ENCODE measurements at places on chromosomes 5 and 9.
A peak's percentile ranks its signal among the peaks of the same experiment; 100 is the strongest.

GRCh38 chr5:25006734-25007133 lies 362.0 kb upstream of the CDH10 start:
- no peak for DNase-seq

DNA sequence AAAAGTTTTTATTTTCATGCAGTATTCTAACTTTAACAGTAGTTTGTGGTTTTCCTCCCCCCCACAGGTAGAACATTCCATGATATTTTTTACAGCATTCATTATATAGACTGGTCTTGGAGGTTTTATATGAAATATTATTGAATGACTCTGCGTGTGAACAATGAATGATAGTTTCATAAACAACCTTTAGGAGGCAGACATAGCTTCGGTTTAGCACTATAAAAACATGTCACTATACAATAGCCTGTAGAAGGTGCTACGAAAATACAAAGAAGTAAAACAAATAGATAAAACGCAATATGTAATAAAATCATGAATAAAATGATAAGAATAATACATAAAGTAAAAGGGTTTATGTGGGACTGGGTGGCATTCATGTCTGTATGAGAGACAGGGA lies 8.5 kb downstream of the KLF4 start:
- DNase-seq = no peak

- DNase-seq = no peak
Observed at GRCh38 chr9:38061326-38061977, 7.6 kb downstream of the SHB start.

GRCh38 chr9:89274838-89275237 lies 36.2 kb upstream of the CKS2 start:
- no peak for DNase-seq

DNA sequence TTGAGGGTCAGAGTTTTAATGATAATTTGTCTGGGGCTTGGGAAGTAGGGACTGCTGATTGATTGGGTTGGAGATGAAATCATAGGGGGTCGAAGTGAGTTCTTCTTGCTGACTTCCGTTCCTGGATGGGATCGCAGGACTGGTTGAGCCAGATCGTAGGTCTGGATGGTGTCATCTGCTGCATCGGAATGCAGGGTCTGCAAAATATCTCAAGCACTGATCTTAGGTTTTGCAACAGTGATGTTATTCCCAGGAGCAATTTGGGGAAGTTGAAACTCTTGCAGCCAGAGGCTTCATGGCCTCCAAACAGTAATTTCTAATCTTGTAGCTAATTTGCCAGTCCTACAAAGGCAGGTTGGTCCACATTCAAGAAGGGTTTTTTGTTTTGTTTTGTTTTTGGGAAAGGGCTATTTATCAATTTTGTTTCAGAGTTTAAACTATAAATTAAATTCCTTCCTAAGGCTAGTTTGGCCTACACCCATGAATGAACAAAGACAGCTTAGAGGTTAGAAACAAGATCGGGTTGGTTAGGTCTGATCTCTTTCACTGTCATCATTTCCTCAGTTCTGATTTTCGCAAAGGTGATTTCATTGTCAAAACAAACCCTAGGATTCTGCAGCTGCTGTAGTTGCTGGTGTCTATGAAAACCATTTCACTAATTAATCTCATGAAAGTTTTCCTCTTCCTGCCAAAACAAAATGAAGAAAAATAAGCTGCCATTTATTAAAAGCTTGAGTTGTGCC lies 388.0 kb downstream of the TMEM232 start:
- DNase-seq = no peak

GRCh38 chr5:39867923-39868322 lies 443.1 kb upstream of the DAB2 start:
- no peak for DNase-seq

- no peak for DNase-seq
Observed at GRCh38 chr5:160158087-160158486, 38.8 kb upstream of the PWWP2A start.

DNA sequence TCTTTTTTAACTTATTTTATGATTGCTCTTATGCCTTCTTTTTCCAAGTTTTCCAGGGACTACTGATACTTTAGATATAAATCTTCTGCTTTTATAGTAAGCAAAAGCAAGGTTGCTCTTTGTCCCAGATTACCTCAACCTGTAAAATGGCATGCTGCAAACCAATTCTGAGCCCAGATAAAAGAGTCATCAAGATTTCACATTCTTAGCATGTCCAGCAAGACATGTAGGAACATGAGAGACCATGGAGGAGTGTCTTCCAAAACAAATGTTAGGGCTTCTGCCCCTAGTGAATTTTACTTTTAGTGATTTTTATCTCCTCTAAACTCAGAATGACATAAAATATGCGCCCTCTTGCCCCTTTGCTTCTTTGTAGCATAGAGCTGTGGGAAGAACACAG lies 7.0 kb upstream of the CDC20B start:
- no peak for DNase-seq

GRCh38 chr5:37873988-37874387 lies 34.1 kb upstream of the GDNF start:
- no peak for DNase-seq

DNA sequence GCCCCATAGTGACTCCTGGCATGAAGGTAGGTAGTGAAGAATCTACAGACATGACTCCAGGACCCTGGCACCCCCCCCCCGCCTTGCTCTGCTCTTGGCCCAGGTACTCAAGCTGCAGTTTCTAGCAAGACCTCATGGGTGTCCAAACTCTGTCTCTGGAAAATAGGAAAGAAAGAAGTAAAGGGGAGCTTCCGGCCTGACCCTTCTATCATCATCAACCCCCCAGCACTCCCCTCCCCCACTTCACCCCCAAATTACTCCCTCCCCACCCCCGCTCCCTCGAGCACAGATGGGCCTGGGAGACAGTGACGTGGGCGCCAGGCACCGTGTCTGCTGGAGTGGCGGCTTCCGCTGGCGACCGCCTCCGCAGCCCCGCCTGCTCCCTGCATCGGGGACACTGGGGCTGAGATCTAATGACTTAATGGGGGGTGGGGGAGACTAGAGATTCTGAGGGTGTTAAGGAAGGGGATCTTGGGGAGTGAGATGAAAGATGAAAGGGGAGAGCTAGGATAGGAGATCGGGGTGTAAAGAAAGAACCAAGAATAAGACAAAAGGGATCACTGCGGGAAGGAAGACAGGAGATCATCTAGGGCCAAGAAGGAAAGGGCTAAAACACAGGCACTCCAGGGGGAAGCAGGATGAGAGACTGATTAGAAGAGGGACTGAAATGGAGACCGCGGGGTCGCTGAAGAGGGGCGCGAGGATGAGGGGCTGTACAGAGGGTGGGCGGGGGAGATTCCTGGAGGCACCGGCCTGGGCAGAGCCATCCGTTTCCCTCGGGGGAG lies 1.1 kb upstream of the DNAJB5 start:
- peak; percentile 19 for DNase-seq

GRCh38 chr9:976258-976942 lies at the start of gene DMRT3:
Gene DMRT3, plus strand, starts transcription at chr9:976655. Its CDS starts 347 bp downstream, at chr9:977002.
- no peak for DNase-seq

GRCh38 chr9:20941174-20941690 lies 90.2 kb downstream of the HACD4 start:
- peak; percentile 4 for DNase-seq

GRCh38 chr9:33227008-33227398 lies 13.0 kb upstream of the SPINK4 start:
- DNase-seq = no peak

DNA sequence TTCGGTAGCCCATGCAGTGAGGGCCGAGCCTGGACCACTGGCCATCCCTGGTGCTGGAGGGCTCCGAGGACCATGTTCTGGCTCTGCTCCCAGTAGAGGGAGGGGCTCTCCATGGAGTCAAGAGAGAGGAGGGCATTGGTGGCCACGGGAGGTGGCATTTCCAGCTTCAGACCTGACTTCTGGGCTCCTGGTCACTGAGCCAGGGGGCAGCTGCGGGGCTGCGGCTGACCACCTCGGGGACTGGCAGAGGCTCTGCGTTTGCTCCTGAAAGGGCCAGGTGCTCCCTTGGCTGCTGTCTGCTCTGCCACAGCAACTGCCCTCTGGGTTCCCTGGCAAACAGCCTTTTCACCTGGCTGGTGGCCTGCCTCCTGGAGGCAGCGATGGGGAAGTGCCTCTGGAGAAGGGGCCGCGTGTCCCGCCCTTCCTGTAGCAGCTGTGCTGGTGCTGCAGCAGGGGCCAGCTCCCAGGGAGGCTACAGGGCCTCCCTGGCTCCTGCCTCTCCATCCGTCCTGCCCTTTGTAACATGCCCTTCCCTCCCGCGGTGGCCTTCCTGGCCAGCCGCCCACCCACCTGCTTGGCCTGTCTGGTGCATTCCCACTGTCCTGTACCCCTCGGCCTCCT lies 144.6 kb downstream of the CACNA1B start:
- DNase-seq = no peak

GRCh38 chr9:87827341-87827740 lies 55.3 kb upstream of the SPATA31E1 start:
- DNase-seq = no peak

DNA sequence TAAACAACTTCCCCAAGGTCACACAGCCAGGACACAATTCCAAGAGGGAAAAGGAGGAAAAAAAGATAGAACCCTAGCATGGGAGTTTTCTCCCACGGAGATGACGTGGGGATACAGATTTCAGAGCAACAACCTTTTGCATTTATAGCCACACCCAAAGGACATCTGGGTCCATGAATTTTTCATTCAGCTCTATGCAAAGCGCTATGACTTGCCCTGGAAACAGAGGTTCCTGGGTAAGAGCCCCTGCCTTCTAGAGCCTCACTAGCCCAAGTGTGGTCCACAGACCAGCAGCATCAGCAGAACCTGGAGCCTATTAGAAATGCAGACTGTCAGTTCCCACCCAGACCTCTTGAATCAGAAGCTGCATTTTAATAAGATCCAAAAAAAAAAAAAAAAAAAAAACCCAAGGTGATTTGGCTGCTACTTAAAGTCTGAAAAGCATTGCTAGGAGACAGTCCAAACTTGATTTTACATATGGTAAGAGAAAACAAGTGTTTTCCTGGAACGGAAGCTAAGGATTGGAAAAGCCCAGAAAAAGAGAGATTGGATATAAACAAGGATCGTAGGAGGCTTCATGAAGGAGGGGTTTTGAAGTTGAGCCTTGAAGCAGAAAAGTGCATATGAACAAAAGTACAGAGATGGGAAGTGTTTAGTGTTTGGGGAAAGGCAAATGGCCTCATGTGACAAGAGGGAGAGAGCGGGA lies 17.6 kb upstream of the ADAM19 start:
- DNase-seq = no peak

GRCh38 chr5:64771736-64772135 lies 3.0 kb downstream of the CWC27 start:
- DNase-seq = no peak

GRCh38 chr9:130847306-130848217 lies 12.5 kb downstream of the ABL1 start:
- DNase-seq = no peak

GRCh38 chr9:81410201-81410600 lies 279.1 kb downstream of the TLE1 start:
- DNase-seq = no peak

DNA sequence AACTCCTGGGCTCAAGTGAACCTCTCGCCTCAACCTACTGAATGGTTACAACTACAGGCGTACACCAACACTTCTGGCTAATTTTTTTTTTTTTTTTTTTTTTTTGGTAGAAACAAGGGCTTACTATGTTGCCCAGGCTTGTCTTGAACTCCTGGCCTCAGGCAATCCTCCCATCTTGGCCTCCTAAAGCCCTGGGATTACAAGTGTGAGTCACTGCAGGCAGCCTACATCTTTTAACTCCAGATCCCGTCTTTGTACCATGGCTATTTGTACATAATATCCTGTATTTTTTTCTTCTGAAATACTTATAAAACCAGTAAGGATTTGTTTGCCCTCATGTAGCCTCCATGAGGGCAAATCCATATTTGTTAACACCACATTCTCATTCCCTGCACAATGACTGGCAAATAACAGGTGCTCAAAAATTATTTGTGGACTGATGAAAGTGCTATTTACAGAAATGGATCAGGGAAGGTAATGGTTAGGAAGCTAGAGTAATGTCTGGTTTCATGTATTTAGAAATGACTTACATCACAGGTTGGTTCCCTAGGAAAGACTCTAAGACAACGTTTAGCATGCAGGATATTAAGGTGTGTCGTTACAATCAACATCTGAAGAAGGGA lies 51.9 kb upstream of the POU5F2 start:
- no peak for DNase-seq

- no peak for DNase-seq
Observed at GRCh38 chr5:97998941-97999340, 774.5 kb upstream of the RGMB start.

DNA sequence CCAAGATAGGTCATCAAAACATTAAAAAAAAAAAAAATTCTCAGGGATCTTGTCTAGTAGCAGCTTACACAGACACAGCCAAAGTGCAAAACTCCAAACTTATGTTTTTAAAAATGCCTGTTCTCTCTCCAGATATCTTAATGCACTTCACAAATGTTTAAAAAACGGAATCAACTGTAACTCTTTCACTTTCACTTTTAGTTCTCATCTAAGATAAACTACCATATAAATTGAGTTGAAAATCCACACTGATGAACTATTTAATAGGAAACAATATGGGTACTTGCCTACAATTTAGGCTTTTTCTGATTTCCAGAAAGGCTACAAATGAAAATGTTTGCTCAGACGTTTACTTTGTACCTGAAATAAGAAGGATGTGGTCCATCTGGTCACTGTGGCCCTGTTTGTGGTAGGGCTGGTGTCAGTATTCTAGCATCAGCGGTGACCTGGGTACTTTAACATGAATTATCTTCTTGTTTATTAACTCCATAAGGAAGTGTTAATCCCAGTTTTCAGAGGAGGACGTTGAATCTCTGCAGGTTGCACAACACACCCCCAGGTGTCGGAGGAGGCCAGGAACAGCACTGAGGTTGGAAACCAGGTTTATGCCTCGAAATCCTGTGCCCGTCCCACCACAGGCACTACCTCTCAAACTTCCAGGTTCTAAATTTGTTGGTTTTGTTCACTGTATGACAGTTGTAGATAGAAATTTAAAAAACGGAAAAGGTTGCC lies 13.3 kb upstream of the LPCAT1 start:
- no peak for DNase-seq

DNA sequence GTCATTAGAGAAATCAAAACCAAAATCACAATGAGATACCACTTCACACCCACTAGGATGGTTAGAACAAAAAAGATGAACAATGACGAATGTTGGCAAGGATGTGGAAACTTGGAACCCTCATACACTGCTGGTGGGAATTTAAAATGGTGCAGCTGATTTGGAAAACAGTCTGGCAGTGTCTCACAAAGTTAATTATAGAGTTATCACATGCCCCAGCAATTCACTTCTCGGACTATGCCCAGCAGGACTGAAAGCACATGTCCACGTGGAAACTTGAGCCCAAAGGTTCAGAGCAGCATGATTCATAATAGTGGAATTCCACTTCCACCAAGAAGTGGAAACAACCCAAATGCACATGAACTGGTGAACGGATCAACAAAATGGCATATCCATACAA lies 85.0 kb upstream of the HRH2 start:
- DNase-seq = no peak

GRCh38 chr9:36306471-36307306 lies 48.4 kb upstream of the GNE start:
- no peak for DNase-seq

DNA sequence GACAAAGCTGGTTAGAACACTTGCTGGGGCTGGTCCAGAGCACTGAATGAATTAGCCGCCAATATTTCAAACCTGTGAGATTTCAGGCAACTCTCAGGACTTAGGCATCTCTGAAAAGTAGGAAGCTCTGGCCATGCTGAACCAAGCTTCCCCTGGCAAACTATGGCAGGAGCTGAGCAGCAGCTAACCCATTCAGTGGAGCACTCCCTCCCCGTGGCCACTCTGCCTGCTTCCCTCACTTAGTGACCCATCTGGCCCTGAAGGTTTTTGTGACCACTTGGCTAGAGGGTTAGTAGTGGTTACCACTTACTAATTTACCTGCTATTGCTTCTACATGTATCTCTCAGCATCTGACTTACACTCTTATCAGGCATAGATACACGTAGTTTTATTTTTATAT lies 25.5 kb downstream of the FOXI1 start:
- DNase-seq = no peak

GRCh38 chr5:154653764-154654485 lies 101.3 kb upstream of the LARP1 start:
- no peak for DNase-seq

Measured in stimulated activated CD4-positive, alpha-beta T cell treated with anti-CD3 and anti-CD28 coated beads, Interleukin-15, amount 100 ng/mL, for 1 hour (primary cell).